Stimulated activated CD8-positive, alpha-beta memory T cell treated with anti-CD3 and anti-CD28 coated beads, Interleukin-15, amount 100 ng/mL, for 4 hours (primary cell): ENCODE measurements at places on chromosomes 5 and 9.

DNA sequence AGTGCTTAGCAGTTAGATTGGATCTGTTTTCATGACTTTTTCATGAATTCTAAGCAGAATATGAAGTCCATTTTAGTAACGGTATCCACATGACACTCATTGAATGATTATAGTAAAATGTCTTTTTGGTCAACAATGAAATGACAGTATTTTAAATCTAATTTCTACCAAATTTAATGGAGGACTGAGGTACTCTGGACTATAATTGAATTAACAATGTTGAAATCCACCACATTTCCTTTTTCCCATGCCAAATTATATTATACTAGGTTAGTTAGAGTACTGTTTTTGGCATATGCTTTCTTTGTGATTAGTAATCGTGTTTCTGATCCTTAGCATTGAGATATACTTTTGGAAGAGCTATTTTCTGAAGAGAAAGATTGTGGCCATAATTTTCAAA is 40.6 kb downstream of the CDC42SE2 start:
- no peak for DNase-seq

DNA sequence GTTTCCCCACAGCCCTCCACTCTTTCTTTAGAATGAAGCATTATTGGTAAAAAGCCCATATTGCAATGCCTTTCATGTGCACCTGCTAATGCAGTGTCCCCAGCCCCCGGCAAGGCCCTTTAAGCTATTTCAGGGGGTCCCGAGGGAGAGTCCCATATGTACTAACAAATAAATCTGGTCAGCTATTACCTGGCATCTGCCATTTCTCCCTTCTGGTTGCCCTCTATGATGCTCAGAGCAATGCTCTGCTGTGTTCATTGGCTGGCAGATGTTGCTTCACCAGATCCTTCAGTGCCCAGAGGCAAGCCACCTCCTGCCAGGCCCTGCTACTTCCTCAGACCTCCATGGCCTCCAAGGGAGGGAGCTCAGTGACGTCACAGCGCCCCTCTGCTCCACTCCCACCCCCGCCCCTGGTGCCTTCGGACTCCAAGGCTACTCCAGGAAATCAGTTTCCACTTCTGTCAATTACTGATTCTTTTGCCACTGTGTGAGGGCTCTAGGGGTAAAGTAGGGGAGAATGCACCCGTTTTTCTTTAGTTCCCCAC is 201.1 kb upstream of the GLRA1 start:
- no peak for DNase-seq

DNA sequence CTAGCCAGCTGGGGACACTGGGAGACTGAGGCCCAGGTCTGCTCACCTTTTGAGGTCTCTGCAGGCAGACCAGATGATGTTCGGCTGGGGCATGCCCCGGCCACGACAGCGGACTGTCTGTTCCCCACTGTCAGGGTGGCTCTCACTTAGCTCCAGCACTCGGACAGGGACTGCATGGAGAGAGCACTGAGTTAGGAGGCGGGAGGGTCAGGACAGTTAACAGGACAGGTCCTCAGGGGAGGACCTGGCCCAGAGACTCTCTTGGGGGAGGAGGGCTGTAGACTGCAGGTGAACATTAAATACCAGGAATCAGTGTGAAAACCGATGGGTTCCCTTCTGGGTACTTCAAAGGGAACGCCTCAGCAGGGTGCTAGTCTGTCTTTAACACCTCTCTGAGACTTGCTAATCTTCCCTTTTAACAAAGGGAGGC is 25.1 kb downstream of the PDGFRB start:
- DNase-seq = no peak

DNA sequence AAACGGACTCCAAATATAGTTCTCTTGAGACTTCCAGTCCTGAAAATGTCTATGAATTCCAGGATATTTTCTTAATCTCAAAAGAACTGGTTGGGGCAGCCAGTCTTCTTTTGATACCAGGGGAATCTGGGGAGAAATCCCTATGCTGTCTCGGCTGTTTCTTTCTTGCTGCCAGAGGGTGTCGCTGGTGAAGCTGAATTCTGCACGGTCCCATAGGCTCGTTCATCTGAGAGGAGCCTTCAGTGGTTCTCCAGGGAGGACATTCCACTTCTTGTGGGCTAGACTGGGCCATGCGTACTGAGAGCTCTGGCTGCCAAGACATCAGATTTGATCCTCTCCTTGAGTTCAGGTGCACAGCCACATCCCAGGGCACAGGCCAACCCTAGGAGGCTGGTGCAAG is 155.0 kb upstream of the CLINT1 start:
- DNase-seq = no peak

DNA sequence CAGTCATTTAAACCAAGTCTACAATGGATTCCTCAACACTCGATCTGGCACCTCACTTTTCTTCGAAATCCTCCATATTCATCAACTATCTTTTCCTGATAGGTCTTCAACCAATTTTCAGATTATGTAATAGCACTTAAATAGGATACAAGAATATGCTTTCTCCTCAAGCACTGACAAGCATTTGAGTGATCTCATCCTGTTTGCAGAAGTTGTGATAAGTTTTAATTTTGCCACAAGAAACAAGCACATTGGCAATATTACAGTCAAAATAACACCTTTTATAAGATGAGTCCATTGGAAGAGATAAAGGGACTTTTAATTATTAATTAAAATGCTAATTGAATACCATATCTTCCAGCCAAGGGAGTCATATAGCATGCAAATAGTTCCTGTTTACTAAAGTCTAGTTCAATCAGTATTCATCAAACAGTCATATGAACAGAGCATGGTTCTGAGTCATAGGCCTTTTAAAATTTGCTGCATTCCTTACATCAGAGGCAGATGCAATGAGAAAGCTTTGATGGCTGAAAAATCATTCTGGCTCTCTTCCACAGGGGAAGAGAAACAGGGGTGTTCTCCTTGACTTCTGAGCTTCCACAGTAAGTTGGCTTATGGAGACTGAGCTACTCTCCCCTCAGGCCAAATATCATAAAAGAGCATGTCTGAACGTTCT is 32.7 kb upstream of the ZCCHC9 start:
- no peak for DNase-seq

- no peak for DNase-seq
Observed at GRCh38 chr9:132020272-132020671, 59.4 kb downstream of the MED27 start.

DNA sequence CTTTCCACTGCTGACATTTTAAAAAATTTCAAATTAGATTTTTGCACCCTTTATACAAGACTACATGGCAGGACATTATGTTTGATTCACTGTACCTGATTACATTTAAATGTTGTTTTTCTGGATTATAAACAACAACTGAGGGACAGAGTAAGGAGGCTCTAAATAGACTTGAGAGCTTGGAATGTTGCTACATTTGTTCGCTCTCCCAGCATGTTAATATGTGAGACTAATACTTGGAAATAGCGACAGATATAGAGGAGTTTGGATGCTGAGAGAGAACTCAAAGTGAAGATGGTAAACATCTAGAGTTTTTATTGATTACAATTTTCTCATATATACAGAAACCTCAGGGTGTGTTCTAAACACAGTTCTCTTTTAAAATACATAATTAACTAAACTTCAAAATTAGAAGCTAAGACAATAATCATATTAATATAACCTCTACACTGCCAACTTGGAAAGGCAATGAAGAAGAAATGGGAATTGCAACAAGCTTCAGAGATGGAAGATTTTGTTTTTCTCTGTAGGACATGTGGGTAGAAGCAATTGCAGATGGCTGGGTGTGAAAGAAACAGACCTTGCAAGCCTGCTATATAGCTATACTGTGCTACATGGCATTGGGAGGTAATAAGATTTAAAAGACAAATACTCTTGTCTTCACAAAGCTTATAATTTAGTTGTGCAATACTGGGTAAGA is 1.4 kb upstream of the NDFIP1 start:
- DNase-seq = no peak
